ENCODE measurements at places on chromosomes 1 and 21.

DNA sequence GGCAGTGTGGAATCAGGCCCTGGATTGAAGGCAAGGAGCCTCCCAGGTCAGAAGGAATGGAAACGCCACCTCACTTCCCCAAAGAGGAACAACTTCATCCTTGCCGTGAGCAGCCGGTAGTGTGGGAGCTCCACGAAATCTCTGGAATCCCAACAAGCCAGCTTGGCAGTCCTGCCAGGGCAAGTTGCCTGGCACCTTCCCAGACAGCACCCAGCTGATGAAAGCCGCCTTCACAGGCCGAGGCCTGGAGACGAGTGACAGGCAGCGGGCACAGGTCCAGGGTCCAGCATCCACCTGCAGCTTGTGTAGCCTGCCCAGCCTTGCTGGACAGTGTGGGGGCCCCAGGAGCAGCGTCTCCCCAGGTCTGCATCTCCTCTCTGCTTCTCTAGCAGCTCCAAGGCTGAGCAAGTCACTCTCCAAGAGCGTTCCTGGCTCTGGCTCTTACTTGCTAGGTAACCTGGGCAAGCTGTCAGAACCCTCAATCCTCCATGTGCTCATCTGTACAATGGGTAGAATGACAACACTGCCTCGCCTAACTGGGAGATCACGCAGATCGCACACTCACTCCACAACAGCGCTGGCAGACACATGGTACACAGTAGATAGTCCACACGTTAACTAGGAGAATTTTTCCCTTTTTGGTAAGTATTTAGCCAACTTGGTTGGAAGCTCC, 43.0 kb downstream of the ACOT7 start:
- DNase-seq = no peak

GRCh38 chr1:72498371-72498770, 216.0 kb upstream of the NEGR1 start:
- no peak for DNase-seq

DNA sequence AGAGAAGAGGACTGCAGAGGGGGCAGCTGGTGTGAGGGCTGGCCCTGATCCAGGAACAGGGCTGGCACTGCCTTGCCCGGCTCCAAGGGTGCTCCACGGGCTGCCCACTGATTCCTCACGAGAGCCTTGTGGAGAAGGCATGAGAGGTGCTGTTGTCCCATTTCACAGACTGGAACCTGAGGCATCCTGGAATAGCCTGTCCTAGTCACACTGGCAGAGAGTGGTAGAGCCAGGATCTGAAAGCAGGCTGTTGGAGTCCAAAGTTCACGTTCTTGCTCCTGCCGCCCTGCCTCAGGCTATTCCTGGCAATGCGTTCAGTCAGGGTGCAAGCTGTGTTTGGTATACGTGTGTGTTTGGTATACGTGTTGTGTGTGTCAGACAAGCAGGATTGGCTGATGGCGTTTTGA, 1.8 kb downstream of the RER1 start:
- DNase-seq = no peak

GRCh38 chr21:30268608-30269197, 14.0 kb downstream of the KRTAP24-1 start:
- peak; percentile 25 for DNase-seq

GRCh38 chr1:226584164-226584563, 35.6 kb downstream of the STUM start:
- DNase-seq = no peak

- no peak for DNase-seq
Observed at GRCh38 chr1:33228935-33229487, 27.3 kb upstream of the ZNF362 start.

DNA sequence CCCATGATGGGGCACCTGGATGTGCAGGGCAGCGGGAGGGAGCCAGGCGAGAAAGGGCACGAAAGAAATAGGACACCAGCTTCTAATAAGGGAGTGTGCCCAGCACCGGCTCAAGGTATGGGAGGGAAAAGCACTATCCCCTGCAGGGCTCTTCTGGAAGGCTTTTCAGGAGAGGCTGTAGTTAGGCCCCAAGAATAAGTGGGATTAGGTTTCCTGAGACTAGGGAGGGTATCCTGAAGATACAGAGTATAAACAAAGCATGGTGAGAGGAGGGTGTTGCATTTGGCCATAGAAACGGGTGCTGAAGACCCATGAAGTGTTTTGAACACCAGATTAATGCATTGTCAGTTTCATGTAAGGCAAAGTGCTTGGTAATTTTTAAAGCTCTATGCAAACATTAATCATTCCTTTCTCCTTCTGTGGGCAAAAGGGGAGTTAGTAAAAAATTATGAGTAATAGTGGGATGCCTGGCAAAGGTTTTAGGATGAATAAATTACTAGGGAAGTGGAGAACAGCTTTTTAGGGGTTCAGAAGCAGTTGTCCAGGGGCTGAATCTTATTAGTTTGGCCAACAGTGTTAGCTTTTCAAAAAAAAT, 74.0 kb downstream of the SYT6 start:
- DNase-seq = no peak

DNA sequence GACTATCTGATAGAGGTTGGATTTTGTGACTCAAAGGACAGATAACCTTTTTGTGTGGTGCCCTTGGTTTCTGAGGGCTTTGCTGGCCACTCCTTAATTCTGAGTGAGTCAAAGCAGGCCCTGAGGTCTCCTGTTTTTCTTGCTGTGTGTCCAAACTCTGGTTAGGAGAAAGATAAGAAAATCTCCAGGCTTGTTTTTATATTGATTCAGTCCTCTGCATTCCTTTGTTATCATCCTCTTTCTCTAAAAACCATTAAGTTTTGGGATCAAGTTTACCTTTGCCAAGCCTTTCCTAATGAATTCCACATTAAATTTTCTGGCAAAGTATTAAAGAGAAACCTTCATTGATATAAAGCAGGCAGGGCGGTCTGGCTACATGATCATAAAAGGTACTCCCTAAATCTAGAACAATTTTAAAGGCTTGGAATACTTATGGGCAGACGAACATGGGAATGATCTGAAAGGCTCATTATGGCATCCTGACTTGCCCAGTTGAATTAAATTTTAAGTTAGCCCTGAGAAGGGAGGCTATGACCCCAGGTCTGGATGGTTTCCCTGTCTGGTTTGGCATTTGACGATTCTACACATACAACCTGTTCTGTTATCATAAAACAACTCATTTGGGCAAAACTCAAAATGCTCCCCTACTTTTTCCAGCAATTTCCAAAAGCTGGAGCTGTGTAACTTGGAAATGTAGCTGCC, 20.8 kb downstream of the ZBTB8B start:
- no peak for DNase-seq

DNA sequence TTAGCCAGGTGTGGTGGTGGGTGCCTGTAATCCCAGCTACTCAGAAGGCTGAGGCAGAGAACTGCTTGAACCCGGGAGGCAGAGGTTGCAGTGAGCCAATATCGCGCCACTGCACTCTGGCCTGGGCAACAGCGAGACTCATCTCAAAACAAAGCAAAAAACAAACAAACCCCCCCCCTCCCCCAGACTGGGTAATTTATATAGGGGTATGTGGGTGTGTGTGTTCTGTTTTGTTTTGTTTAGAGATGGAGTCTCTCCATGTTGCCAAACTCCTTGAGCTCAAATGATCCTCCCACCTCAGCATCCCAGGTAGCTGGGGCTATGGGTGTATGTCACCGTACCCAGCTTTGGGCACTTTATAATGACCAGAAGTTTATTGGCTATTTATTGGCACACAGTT, 73.6 kb downstream of the SLC27A3 start:
- no peak for DNase-seq

DNA sequence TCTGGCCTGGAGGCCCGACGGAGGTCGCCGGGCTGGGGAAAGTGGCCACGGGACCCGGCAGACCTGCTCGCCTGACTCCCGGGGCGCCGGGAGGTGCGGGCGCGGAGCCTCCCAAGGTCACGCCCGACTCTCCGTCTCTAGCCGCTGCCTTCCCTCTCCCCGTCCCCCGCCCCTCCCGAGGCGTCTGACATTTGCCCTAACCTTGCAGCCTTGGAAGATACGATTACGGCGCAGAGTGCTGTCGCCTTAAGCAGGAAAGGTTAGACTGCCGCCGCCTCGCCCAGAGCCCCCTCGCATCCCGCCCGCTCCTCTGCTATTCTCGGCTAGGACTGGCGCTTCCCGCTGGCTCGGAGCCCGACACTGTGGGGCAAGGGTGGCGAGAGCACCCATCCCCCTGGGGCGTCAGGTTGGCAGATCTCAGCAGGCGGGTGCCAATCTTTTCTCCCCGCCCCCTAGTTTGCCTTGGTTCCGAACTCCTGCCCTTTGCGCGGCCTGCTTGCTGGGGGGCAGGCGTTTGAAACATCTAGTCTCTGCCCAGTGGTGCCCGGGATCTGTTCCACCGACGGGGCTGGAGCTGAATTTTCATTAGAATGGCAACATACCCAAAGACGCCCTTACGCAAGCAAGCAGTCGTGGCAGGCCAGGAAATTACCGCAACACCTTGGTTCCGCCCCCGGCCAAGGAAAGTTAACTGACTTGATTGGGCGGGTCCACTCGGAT, 835 bp downstream of the PGM1 start:
- DNase-seq = no peak

GRCh38 chr1:228403231-228403631, 3.4 kb downstream of the TRIM11 start:
- DNase-seq = no peak

GRCh38 chr1:223326776-223327175, 37.2 kb downstream of the SUSD4 start:
- DNase-seq = no peak

DNA sequence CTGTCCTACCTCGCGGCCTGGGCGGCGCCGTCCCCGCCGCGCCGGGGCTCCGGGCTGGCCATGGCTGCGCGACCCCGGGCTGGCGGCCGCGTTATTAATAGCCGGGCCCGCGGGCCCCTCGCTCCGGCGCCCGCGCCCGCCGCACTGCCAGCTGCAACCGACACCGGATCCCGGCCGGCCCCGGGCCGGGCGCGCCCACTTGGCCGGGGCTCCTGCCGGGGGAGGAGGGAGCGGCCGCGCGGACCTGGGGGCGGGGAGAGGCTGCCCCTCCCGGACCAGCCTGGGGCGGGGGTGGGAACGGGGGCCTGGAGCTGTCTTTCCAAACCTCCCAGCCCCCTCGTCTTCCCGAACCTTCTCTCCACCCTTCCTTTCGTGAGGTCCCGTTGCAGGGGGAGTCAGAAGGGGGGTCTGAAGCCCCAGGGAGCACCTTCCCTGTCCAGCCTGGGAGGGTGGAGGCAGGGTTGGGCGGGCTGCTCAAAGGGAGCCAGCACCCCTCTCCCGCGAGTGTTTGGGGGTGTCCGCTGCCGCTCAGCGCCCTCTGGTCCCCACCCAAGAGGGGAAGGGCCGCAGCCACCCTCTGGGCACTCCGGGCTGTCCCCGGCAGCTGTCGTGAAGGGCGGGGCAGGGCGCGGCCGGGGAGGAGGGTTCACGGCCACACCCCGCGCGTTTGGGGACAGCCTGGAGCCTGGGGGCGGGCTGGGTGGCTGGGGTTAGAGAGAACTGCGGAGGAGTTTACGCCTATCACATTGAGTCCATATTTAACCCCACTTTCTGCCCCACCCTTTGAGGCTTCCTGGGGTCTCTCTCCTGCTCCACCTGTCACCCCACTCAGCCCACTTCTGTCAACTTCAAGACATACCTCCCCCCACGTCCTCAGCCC, at the start of gene SYNC:
SYNC (minus strand) TSS at position 172 of the 880 bp plus-strand sequence; CDS start at position 62, 110 bp downstream.
- DNase-seq = peak; percentile 72

GRCh38 chr1:222034790-222035189, 292.9 kb upstream of the DUSP10 start:
- DNase-seq = no peak

DNA sequence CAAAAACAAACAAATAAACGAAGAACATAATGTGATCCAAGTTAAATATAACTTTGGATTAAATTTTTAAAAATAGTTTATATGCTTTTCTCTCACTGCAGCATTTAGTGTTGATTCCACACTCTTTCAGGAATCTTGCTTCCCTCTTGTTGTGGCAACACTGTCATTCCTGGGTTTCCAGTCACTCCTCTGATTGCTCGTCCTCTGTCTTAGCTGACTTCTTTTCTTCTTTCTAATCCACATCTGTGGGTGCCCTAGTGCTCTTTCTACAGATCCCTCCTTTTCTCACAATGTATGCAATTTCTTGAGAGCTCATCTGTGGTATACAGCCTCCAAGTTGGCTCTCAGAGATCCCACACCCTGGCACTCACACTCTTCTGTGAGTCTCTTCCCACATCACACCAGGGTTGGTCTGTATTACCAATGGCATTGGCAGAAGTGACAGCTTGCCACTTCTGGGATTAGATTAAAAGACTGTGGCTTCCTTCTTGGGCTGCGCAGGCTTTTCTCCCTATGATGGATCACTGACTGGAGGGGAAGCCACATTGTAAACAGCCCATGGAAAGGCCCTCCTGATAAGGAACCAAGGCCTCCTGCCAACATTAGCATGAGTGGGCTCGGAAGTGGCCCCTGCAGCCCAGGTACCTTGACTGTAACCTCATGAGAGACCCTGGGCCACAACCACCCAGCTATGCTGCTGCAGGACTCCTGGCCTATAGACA, 11.5 kb upstream of the MYOC start:
- DNase-seq = peak; percentile 68

- no peak for DNase-seq
Observed at GRCh38 chr1:6501279-6501813, 9.9 kb upstream of the PLEKHG5 start.

DNA sequence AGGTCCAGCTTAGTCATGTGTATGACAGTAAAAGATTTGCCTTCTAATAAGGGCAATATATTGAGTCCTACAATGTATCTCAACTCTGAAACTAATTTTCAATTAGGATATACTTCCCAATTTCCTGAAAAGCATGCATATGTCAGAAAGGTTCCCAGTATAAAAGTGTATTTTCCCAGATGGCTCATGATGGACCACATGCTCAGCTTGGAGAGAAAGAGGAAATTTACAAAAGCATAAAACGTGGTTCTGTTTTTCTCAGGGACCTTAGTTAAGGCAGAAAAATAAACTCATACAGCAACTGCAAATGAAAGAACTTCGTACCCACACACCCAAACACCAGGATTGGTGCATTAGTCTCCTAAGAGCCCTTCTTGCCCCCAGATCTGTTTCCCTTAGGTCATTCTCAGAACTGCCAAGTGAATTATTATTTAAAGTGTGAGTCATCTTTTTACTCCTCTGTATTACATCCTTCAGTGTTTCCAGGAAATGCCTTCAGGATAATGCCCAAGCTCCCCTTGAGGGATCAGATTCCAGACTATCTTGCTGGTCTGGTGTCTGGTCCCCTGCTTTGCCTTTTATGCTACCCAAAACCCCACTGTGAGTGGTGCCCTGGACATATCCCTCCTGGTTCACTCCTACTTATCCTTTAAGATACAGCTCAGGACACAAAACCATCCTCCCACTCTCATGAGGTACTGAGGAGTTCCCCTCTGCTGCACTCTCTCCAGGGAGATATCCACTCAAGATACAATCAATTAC, 57.4 kb downstream of the SSX2IP start:
- no peak for DNase-seq
